ENCODE measurements at places on chromosomes 16 and 17.

GRCh38 chr17:51118330-51119195, 2.1 kb downstream of the SPAG9 start:
- no peak for DNase-seq

- peak; percentile 71 for DNase-seq
Observed at GRCh38 chr17:17435323-17435722, 41.5 kb upstream of the MED9 start.

- no peak for DNase-seq
Observed at GRCh38 chr17:8944748-8945147, 20.8 kb downstream of the PIK3R5 start.

GRCh38 chr17:72223866-72224291, 103.1 kb downstream of the SOX9 start:
- DNase-seq, result no peak

DNA sequence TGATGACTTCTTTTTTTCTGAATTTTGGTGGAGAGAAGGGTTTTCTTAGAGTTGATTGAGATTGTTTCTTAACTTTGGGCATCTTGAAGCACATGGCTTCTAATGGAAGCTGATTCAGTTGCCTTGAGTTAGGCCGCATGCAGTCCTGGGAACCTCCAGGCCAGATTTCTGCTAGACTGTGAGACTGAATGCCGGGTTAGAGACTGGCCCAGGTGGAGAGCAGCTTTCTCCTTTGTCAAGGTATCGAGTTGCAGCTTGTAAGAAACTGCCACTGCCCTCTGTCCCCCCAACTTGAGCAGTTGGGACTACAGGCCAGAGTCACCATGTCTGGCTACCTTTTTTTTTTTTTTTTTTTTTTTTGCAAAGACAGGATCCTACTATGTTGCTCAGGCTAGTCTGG, 77.6 kb downstream of the CLEC16A start:
- no peak for DNase-seq

GRCh38 chr16:20074099-20074991, 655 bp upstream of the GPR139 start:
- no peak for DNase-seq

DNA sequence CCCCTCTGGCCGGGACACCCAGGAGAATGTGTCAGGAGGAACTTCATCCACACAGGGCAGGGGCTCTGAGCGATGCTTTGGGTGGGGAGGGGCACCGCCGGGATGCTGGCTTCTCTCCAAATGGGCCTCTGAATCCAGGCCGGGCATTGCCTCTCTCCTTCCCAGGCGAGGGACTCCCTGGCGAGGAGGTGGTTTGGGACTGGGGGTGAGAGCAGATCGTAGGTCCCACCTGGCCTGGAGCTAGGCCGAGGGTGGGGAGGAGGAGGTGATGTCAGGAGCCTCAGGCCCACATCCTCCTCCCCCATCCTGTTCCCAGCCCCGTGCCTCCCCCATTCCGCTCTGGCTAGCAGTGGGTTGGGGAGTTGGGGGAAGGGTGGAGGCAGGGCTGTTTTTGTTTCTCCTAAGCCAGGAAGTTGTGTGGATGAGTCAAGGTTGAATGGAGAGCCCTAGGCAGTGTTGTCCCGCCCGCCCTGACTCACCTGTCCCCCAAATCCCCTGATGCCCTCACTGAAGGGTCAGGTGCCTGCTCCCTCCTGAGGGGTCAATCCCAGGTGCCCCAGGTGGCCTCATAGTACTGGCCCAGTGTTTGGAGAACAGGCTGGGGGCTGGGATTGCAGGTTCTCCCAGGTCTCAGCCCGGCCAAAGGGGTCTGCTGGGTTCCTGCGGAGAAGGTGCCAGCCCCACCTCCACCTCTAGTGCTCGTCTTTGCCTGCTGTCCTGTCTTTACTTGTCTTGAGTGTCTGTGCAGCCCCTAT, 2.8 kb downstream of the GRB7 start:
- DNase-seq, result no peak

DNA sequence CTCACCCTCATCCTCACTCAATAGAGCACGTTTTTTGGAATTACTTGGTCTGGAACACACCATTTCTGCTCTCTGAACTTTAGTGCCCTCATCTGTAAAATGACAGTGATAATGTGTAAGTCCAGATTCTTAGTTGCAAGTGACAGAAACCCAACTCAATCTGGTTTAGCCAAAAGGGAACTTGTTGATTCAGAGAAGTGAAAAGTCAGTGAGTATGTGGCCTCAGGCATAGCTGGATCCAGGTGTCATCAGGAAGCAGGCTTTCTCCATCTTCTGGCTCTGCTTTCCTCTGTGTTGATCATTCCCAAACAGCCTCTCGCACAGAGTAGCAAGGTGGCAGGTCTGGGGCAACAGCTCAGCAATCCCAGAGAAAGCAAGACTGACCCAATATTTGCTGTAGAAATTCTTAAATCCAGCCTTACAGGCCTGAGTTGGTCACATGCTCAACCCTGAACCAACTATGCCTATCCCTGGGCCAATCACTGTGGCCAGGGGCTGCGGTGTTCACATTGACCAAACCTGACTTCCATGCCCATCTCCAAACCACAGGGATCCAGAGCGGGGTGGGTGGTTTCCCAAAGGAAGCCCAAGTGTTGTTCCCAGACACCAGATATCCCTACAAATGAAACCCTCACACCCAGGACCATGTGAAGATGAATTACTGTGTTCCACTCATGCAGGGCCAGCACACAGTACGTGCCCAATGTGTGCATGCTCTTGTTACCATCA, 23.3 kb upstream of the ALKBH5 start:
- DNase-seq, result no peak

DNA sequence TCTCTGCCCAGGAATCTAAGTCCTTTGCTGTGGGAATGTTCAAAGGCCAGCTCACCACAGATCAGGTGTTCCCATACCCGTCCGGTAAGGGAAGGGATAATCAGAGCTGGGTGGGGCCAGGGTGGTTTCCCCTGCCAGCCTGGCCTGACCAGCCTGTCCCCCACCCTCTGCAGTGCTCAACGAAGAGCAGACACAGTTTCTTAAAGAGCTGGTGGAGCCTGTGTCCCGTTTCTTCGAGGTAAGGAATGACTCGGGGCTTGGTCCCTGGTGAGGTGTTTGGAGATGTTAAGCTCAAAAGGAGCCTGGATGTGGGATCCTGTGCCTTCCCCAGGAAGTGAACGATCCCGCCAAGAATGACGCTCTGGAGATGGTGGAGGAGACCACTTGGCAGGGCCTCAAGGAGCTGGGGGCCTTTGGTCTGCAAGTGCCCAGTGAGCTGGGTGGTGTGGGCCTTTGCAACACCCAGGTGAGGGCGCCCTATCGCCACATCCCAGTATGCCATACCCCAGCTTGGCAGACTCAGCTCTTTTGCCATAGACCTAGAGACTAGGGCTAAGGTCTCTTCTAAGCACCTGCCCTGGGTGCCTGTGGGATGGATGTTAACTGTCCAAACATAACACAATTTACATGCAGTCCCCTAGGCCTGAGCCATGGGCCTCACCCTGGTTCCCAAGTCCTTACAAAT, 997 bp downstream of the ACADVL start:
- DNase-seq, result no peak

DNA sequence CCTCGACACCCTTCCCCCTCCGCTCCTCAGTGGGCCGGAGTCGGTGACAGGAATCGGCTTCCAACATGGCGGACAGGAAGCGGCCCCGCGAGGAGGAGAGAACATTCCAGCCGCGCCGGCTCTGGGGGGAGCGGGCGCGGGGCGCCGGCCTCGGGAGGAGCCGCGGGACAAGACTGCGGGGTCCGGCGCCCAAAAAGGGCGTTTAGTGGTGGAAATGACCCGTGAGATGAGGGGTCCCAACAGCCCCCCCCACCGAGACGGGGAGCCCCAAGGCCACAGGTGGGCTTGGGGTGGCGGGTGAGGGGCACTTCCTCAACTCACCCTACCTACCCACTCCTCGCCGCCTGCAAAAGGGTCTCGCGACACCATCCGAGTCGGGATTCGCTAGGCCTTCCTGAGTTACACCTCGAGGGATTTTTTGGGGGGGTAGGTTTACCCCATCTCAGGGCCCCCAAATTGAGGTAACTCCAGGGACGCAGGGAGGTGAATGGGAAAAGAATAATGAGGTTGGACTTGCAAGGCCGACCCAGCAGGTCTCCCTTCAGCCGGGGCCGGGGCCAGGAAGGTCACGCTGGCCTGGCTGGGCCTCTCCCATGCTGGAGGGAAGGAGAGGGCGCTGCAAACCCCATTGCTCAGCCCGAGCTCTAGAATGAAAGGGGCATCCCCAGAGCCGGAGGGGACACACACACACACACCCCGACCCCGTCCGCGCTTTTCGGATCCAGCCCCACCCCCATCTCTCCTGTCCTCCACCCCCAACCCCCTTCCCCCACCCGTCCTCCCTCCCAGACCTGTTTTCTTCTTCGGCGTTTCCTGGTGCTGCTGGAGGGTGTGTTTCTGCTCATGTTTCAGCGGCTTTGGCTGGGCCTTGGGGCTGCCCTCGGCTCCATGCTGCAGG, 707 bp downstream of the NUFIP2 start:
- no peak for DNase-seq

DNA sequence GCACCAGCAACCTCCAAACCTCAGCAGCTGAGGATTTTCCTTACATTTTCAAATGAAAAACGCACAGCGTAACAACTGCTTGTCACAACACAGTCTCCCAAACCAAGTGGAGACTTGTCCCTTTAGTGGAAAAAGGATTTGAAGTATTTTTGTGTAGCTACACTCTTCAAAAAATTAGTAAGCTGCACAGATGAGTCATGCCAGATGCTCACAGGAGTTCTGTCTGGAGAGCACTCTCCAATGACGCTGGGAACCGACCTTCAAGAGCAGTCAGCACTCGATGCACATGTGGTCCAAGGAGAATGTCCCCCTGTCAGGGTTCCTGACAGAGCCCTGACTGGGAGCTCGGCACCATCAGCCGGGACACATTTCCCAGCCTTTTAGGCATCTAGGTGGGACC, 39.8 kb downstream of the MAP1LC3B start:
- DNase-seq, result peak; percentile 47

DNA sequence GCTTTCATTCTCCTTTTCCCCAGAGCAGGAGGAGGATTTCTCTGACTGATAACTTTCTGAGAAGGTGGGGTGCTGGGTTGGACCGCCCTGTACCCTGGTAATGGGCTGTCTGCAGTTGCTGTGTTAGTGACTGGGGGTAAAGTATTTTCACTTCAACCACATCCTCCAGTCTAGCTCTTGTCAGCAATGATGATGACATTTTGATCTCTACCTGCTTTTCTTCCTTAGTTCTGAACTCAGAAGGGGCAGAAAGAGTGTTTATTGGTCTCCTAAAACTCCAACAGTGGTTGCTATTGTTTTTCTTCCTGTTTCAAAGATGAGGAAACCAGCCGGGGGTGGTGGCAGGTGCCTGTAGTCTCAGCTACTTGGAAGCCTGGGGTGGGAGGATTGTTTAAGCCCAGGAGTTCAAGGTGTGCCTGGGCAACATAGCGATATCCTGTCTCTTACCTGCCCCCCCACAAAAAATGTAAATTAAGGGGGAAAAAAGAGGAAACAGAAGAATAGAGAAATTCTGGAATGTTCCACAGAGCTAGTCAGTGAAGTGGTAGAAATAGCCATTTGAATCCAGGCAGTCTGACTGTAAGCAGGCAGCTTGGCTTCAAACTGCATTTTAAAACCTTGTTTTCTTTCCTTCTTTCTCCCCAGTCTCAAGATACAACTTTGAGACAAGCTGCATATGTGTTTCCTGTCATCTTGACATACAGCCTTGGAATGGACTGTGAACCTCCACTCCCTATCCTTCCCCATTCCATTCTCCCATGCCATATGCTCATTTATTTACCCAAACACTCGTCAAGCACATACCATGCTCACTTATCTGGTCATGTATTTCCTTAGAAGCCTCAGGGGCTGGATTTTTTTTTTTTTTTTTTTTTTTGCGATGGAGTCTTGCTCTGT, 3.3 kb upstream of the N4BP1 start:
- no peak for DNase-seq

GRCh38 chr16:16042076-16042475, 92.7 kb downstream of the ABCC1 start:
- DNase-seq, result peak; percentile 46

DNA sequence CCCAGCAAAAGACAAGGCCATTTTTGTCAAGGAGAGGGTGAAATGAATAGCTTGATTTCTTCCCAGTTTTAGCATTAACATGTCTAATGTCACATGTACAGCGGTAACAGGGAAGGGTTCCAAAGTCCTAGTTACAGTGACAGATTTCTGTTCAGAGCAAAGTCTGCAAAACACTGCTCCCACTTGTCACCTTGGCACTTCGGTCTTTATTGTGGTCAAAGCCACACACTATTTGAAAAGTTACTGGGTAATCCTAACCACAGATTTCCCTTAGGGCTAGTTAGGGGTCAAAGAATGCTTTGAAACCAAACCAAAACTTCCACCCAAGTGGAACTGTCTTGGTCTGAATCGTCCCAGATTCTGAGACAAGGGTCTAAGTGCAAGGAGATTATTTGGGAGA, 455.6 kb downstream of the HS3ST3B1 start:
- DNase-seq, result no peak

- no peak for DNase-seq
Observed at GRCh38 chr17:19012171-19013080, 7.9 kb upstream of the FAM83G start.

DNA sequence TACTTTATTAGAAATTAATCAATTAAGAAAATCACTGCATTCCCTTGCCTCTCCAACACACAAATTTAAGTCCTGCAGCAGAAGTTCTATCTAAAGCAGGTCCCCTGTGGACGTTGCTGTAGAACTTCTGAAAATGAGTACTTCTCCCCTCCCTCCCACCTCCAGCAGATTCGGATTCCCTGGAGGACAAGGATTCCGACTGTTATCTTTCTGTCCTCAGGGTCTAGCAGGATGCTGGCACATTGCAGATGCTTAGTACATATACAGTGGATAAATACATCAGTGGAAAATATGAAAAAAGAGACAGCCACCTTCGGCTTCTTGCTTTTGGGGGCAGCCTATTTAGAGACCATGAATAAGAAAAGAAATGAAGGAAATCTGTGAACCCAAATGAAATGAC, 32.1 kb downstream of the NTN1 start:
- no peak for DNase-seq

DNA sequence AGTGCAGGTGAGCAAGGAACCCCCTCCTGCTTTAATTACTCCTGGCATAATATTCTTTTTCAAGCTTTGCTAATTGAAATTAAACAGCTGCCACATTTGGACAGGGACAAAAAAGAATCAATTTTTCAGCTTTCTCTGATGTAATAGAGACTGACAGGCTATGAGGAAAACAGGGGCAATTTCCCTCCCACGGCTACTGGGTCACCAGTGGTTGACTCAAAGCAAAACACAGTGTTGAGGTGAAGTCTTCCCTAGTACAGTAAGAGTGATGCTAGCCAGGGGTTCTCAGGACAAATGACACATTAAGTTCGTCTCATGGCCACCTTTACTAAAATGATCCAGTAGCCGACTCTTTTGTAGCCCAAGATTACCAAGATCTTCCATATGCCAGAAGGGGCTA, 38.6 kb upstream of the PMFBP1 start:
- DNase-seq, result no peak

- no peak for DNase-seq
Observed at GRCh38 chr16:75552951-75553350, 3.1 kb downstream of the TMEM231 start.

GRCh38 chr17:15091825-15092224, 173.3 kb downstream of the PMP22 start:
- no peak for DNase-seq
